Eye (tissue), 1 donor: ENCODE measurements at places on chromosomes 5 and 9.

- peak; percentile 48 for DNase-seq
These were observed 14.3 kb downstream of the DIPK1B start for GRCh38 chr9:136726631-136727191.

DNA sequence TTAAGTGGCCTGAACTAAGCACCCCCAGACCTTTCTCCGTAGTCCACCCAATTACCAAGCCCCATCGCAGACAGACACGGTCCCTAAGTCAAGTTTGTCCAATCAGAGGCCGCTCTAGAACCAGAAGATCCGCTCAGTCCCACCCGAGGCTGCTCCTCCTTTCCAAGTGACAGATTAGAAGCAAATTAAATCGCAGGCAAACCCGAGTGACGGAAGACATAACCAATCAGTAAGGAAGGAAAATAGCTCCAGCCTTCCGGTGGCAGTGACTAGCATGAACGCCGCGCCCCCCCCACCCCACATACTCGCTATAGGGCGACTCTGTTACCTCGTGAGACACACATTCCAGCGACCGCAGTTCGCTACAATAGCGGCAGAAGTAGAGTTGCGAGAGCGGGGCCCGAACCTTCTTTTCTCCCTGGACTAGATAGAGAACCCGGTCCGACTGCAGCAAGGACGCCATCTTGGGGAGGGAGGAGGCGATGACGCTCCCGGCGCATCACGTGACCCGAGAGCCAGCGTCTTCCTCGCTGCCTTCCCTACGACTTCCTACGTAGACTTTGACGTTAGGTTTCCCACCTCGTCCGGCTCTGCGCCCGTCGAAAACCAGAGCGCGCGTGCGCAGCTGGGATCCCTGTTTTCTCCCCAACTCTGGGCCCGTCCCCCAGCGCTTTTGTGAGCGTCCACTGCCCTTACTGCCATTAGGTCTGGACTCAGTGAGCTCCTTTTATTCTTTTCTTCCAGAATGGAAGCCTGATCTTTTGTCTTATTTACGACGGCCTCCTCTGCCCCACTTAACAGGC, at the start of gene DCTN4:
Gene DCTN4 (minus strand): TSS at position 487 of the 803 bp plus-strand sequence. CDS start 24 bp downstream, at position 463.
- DNase-seq = peak; percentile 99

DNA sequence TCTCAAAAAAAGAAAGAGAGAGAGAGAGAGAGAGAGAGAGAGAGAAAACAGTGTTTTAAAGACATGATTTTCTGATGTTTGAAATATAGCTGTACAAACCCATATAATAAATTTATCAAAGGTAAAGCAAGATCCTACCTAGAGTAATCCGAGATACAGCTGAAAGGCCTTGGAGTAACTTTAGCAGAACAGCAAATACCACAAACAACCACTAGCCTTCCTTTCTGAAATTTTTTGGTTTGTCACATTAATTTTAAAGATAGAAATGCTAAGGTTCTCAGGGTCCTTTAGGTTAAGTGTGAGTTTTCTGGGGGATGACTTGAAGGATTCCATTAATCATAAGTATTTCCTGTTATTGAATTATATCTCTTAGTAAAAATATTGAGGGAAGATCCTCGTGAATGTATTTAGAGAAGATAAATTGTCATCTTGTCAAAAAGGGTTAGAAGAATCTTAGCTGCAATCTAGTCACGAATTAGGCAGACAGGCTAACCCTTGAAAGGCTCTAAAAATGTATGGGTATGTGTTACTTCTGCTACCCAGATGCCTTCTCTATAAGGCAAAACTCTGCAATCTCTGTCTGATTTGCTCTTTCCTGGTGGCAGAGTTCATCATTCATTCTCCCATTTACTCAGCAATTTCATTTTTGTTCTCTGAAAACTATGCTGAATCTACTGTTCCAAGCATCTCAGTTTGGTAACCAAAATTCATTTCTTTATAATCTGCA, 27.3 kb downstream of the F2RL2 start:
- DNase-seq = no peak

DNA sequence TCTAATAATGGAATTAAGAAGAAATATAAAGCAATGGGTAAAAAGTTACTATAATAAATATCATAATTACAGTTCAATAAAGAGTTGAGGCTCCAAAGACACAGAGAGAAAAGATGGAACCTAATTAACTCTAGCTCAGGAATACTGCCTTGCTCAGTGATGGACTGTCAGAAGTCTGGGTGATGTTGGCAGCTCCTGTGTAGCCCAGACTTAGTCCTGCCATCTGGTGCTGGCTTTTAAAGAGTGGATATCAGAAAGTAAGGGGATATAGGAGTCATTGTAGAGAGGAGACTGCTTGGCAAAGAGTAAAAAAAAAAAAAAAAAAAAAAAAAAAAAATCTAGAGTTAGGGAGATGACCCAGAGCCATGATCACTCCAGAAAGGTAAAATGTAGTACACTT, 551.9 kb upstream of the DMAC1 start:
- no peak for DNase-seq

GRCh38 chr9:118000581-118000980, 296.4 kb downstream of the TLR4 start:
- DNase-seq = no peak

- no peak for DNase-seq
These were observed 399 bp downstream of the NDUFA2 start for GRCh38 chr5:140647042-140647419.

DNA sequence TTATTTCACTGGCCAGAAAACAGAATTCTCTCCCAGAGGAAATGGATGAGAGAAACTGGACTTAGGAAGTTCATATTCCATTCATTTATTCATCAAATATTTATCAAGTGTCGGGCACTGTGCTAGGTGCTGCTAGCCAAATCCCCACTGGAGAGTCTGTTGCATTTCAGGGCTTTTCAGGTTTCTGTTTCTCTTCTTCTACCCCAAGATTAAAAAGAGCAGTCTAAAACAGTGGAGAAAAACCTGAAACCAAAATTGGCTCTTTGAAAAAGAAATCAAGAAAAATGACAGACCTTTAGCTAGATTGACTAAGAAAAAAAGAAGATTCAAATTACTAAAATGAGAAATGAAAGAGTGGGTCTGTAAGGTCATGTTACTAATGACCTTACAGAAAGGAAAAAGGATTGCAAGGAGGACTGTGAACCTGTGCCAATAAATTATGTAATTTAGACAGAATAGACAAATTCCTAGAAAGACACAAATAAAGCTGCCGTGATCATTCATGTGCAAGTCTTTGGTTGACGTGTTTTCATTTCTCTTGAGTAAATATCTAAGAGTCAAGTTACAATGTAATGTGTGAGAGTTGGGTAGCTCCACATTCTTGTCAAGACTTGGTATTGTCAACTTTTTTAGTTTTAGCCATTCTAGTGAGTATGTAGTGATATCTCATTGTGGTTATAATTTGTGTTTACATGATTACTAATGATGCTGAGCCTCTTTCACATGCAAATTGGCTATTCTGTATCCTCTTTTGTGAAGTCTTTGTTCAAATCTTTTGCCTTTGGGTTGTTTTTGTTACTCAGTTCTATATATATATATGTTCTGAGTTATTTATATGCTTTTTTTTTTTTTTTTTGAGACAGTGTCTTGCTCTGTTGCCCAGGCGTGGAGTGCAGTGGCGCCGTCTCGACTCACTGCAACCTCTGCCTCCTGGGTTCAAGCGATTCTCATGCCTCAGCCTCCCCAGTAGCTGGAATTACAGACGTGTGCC, 23.7 kb downstream of the SNX30 start:
- peak; percentile 27 for DNase-seq

DNA sequence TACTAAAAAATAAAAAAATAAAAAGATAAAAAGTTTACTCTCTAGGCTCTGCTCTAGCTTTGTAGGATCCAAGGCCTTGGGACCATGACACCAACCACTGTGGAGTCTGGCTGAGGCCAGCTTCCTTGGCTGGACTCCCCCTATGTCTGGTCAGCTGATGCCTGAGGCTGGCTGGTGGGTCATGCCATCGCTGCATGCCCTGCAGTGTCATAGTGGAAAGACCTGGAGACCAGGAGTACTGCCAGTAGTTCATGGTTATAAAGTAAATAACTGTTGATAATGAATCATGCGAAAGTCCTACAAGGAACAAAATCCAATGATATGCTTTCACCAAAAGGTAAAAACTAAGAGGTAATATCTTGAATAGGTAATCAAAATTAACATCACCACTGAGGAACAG, 43.2 kb downstream of the GARNL3 start:
- no peak for DNase-seq

DNA sequence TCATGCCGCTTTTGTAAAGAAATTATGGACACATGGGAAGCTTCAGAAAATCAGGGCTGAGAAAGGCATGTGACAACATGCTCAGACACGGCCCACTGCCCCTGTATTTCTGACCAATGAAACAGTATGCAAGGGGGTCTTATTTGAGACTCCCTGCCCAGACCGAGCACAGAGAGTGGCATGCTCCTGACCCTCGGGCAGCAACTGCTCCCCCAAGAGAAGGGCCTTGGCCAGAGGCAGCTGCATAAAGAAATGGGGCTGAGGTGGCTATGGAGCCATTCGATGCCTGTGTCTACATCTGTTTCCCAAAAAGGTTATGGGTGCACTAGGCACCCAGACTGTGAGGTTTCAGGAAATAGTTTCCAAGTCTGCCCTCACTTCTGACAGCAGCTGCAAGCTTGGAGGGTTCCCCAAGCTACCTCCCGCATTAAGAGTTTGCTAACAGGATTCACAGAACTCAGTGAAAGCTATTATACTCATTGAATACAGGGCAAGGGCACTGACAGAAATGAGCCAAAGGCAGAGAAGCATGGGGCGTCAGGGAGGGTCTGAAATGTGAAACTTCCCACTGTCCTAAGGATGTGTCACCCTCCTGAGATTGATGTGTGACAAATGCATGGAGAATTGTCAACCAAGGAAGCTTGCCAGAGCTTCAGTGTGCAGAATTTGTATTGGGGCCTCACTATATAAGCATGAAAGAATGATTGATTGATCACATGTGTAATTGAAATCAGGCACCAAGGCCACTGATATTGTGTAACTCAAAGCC, 94.3 kb downstream of the DAP start:
- no peak for DNase-seq

- DNase-seq = peak; percentile 63
These were observed 18.1 kb upstream of the GPX3 start for GRCh38 chr5:151002250-151002649.

GRCh38 chr5:89071941-89072331, 189.0 kb upstream of the MEF2C start:
- DNase-seq = no peak

- DNase-seq = peak; percentile 51
These were observed 744 bp downstream of the TARS1 start for GRCh38 chr5:33441241-33442177.

- no peak for DNase-seq
These were observed 35.4 kb upstream of the MSH3 start for GRCh38 chr5:80619086-80619485.

GRCh38 chr5:96721351-96721977, 59.3 kb downstream of the CAST start:
- DNase-seq = peak; percentile 41

DNA sequence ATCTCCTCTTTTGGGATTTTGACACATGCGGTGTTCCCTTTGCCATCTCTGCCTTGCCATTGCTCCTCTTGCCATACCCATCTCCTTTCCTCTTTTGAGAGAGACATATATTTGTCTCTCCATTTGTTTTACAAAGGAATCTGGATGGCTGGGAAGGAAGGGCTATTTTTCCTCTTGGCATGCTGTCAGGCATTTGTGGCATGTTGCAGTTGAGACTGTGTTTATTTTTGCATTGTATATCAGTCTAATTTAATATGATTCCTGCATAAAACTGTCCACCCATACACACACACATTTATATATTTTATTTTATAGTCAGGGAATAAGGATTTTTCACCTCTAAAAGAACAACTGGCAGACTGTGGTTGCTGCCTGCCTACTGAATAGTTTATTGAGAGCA, 1105.8 kb upstream of the SEMA6A start:
- DNase-seq = peak; percentile 14

- DNase-seq = peak; percentile 50
These were observed 51.0 kb downstream of the IARS1 start for GRCh38 chr9:92242260-92243136.

DNA sequence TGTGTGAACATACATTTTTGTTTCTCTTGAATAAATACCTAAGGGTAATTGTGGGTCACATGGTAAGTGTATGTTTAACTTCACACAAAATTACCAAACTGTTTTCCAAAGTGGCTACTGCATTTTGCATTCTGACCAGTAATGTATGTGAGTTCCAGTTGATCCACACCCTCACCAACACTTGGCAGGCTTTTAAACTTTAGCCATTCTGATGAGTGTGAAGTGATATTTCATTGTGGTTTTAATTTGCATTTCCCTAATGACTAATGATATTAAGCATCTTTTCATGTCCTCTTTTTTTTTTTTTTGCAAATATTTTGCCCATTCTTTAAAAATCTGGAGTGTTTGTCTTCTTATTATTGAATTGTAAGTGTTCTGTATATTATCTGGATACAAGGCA, 53.5 kb upstream of the MAST4 start:
- DNase-seq = no peak

DNA sequence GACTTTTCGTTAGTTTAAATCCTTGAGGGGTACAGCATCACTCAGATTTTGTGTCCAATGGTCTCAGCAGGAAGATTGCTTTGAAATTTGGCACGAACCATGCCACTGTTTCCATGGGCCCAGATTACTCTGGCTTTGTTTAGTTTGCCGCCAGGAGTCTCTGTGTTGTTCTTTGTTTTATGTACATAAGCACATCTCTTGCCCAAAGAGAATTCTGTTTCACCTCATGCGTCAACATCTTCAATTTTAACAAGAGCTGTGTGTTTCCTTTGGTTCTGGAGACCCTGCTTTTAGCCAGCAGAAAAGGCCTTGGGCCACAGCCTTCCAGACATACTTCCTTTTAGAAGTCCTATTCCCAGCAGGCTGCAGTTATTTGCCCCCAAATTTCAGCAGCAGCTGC, 62.4 kb downstream of the TNPO1 start:
- no peak for DNase-seq

- DNase-seq = no peak
These were observed 639.7 kb downstream of the BNC2 start for GRCh38 chr9:16230731-16231130.

DNA sequence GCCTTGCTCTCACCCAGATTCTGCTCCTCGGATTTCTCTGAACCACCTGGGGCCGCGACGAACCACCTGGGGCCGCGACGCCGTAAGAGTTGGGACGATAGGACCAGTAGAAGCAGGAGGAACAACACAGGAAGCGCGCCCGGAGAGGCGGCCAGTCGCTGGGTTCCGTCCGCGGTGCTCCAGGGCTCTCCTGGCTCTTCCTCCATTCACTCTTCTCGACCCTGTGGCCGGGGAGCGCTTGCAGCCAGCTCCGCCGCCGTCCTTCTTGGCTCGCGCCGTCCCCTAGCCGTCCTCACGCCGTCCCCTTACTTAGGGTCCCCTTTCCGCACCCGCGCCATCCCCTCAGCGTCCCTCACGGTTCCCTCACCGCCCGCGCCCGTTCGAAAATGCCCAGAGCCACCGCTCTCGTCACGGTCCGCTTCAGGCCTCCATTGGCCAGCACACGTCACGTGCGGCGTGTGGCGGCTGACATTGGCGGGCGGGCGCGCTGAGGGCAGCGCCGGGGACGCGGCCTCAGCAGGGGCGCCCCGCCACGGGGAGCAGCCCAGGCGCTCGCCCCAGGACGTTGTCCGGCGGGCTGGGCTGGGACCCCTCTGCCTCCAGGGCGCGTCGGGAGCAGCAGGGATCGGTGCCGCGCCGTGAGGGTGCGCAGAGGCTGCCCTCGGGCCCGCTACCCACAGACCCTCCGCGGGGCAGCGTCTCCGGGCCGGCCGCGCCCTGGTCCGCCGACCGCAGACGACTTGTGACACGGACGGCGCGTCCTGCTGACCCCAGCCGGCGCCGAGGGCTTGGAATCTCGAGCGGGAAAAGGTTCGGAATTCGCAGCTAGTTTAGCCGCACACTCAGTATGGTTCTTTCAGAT, 53.7 kb upstream of the PTPDC1 start:
- peak; percentile 96 for DNase-seq
